GM12878 (cell line): ENCODE measurements at places on chromosomes 7 and 10. TPM values are rescaled to one million over a fixed set of nuclear protein-coding genes. Genes with fewer than 3 reads are reported as not detected.

GRCh38 chr7:7808156-7808555 lies 89.7 kb upstream of the RPA3 start:
- no peak overlapping the region for H3K4me3 ChIP-seq
- DNase-seq, result no peak
- no peak overlapping the region for H3K27ac ChIP-seq
- H3K27me3 ChIP-seq, result no peaks in the 10 kb centered on the region
- peaks cover 5% of the 10 kb centered on the region for H3K4me1 ChIP-seq

DNA sequence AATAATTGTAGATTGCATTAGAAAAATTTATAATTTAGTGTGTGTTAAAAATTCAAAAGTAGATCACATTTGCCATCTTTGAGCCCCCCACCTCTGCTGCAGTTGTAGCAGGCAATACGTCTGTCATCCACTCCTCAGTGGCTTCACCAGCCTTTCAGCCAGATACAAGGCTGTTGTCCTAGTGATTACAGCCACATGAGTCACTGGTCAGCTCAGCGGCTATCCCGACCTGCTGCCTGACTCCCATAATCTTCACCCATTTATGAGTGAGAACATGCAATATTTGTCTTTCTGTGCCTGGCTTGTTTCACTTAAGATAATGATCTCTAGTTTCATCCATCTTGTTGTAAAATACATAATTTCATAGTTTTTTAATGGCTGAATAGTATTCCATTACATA lies 9.2 kb downstream of the OR2A5 start:
- no peak overlapping the region for H3K27ac ChIP-seq
- no peak overlapping the region for H3K4me3 ChIP-seq
- no peaks in the 10 kb centered on the region for H3K36me3 ChIP-seq

GRCh38 chr10:48236199-48236621 lies 38.3 kb downstream of the FRMPD2 start:
- no peak for DNase-seq
- peaks cover 12% of the 10 kb centered on the region for H3K4me1 ChIP-seq
- no peaks in the 10 kb centered on the region for H3K27me3 ChIP-seq
- no peak overlapping the region for H3K4me3 ChIP-seq
- H3K27ac ChIP-seq, result no peak overlapping the region

DNA sequence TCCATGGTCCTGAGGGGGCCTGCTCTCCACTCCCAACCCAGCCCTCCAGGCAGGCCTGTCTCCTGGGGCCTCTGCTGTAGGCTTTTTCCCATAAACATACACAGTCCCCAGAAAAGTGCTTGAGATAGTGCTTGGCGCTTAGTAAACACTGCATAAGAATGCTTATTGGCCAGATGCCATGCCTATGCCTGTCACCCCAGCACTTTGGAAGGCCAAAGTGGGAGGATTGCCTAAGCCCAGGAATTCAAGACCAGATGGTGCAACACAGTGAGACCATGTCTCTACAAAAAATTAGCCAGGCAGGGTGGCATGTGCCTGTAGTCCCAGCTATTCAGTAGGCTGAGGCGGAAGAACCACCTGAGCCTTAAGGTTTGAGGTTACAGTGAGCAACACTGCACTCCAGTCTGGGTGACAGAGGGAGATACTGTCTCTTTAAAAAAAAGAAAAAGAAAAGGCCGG lies 24.6 kb upstream of the ASL start:
- no peak for DNase-seq
- no peaks in the 10 kb centered on the region for H3K36me3 ChIP-seq
- no peaks in the 10 kb centered on the region for H3K27me3 ChIP-seq
- H3K27ac ChIP-seq, result no peak overlapping the region

- DNase-seq, result no peak
- H3K27ac ChIP-seq, result no peak overlapping the region
- no peaks in the 10 kb centered on the region for H3K36me3 ChIP-seq
Measured at GRCh38 chr7:28729281-28729680, 228.8 kb downstream of the TRIL start.

DNA sequence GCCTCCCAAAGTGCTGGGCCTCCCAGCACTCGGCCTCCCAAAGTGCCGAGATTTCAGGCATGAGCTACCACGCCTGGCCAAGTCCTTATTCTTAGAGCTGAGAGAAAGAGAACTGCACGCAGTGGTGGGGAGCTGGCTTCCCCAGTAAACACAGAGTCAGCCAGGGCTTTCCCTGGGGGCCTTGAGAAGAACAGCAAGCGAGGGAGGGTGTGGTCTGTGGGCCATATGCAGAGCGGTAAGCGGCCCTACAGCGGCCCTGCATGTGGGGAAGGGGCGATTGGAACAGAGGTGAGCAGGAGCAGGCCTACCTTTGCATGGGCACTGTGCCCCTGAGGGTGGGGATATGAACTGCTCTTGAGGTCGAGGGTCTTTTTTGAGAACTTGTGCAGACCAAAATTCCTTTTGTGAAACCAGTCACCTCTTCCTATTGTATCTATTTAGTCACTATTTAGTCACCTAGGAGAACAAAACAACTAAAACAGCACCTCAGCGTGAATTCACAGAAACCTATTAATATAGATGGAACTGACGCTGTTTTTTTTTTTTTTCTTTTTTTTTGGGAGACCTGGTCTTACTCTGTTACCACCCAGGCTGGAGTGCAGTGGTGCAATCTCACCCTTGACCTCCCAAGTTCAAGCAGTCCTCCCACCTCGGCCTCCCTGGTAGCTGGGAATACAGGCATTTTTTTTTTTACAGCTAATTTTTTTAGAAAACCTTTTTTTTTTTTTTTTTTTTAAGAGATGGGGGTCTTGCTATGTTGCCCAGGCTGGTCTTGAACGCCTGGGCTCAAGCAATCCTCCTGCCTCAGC lies 36.9 kb upstream of the SH2D4B start:
- no peaks in the 10 kb centered on the region for H3K27me3 ChIP-seq
- peak; percentile 34 for DNase-seq
- H3K36me3 ChIP-seq, result peaks cover 11% of the 10 kb centered on the region
- no peak overlapping the region for H3K4me3 ChIP-seq
- H3K27ac ChIP-seq, result peak overlapping the region; percentile 54
- peaks cover 41% of the 10 kb centered on the region for H3K4me1 ChIP-seq

DNA sequence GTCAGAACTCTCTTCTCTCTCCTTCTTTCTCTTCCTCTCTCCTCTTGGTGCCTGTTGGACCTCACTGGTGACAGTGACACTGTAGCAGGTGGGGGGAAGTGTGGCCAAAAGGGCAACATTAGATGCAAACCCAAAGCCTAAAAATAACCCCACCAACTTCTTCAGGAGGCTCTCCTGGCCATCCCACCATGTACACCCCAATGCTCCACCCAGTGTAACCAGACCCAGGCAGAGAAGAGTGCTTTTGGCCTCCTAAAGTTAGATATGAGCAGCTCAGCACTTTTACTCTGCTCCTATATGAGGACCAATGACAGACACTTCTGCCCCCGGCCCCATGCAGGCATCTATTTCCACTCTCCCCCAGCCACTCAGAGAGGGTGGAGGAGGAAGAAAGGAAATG lies 5.5 kb downstream of the MYOZ1 start:
- DNase-seq, result no peak
- H3K27ac ChIP-seq, result no peak overlapping the region
- no peaks in the 10 kb centered on the region for H3K27me3 ChIP-seq

GRCh38 chr7:103622274-103622673 lies 176.3 kb upstream of the SLC26A5 start:
- no peak for DNase-seq
- no peaks in the 10 kb centered on the region; the same call in 1 of the 2 replicates for H3K27me3 ChIP-seq
- no peaks in the 10 kb centered on the region for H3K36me3 ChIP-seq

The SFRP4 gene
- not detected in 2 replicates for polyA plus RNA-seq
